Astrocyte of the cerebellum (primary cell): ENCODE measurements at places on chromosomes 4 and X.
A peak's percentile ranks its signal among the peaks of the same experiment; 100 is the strongest.

- DNase-seq: peak; percentile 16
Observed at GRCh38 chrX:22081475-22082092, 49.5 kb downstream of the PHEX start.

DNA sequence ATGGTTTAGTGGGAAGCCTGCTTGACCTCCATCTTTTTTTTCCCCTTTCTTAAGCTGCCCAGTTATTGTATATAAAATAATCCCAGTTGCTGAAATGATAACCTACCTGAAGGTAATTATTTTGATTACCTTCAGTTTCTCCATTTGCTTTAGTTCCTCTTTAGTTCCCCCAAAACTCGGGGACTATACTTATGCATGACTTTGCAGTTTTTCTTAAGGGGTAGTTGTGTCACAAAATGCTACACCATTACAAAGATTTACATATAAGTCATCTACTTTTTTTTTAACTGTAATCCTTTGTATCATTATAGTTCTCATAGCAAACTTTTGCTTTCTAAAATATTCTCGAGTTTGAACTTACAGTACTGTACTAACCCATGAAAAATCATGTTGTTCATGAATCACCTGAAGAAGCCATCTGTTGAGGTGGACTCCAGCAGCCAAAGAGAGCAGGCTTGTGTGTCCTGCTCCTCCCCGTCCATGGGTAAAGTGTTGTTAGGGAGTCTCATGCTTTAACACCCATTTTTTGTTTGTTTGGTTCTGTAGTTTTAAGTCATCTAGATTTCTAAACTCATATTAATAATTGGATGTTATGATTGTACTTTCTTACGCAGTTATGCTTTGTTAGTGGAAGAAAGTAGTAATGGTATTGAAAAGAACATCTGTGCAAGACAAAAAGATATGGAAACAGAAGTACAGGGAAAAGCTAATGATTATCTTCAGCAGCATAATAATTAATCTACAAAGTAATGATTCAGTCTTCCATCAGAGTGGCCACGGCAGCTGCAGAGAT, 34.6 kb downstream of the HADH start:
- no peak for DNase-seq

DNA sequence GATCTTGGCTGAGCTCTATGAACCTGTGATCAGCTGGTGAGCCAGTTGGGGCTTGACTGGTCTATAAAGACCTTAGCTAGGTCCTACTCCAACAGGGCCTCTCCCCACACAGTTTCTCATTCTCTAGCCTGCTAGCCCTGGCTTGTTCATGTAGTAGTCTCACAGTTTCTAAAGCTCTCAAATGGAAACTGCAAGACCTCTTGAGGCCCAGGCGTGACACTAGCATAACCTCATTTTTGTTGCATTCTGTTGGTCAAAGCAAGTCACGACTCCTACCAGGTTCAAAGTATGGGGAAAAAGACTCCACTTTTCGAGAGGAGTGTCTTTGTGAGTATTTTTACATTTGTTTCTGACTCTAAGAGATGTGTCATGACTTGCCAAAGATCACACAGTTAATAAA, 50.9 kb downstream of the CEP44 start:
- no peak for DNase-seq

DNA sequence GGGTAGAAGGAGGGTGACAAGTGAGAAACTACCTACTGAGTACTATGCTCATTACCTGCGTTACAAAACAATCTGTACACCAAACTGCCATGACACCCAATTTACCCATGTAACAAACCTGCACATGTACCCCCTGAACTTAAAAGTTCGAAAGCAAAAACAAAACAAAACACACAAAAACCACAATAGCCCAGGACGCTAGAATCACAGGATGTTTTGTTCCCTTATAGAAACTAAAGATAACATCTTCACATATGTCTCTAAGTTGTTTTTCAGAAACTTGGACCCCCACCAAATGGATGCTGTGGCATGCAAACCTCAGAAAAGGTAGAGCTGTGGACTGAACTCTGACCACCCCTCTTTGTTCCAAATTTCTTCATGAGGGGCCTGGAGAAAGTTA, 25.2 kb upstream of the PNMA5 start:
- no peak for DNase-seq

- peak; percentile 62 for DNase-seq
Observed at GRCh38 chr4:41120297-41121217, 93.8 kb downstream of the APBB2 start.

GRCh38 chr4:48669086-48669485, 111.0 kb downstream of the FRYL start:
- DNase-seq: no peak

DNA sequence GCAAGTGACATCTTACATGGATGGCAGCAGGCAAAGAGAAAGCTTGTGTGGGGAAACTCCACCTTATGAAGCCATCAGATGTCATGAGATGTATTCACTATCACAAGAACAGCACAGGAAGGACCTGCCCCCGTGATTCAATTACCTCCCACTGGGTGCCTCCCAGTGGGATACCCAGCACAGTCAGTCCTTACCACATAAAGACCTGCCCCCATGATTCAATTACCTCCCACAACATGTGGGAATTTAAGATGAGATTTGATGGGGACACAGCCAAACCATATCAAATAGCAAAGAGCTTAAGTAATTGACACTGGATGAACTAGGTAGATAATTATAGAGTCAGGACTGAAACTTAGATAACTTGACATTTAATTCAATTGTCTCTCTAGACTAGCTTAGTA, 85.6 kb downstream of the SLIT2 start:
- DNase-seq: peak; percentile 31

DNA sequence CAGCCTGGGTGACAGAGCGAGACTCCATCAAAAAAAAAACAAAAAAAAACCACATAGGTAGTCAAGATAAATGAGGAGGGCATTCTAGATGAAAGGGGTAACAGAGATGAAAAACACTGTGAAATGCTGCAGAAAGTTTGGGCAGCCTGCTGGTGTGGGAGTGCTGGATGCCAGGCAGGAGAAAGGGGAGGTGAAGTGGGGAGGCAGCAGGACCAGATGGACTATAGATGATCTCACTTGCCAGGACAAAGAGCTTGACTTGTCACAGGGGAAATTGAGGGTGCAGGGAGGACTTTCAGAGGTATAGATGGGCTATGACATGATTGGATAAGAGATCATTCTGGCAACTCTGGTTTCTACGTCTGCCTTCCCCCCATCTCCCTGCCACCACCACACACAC, 519.7 kb upstream of the ZFP42 start:
- DNase-seq: no peak

GRCh38 chr4:140515423-140515822, 8.5 kb upstream of the ELMOD2 start:
- DNase-seq: no peak

DNA sequence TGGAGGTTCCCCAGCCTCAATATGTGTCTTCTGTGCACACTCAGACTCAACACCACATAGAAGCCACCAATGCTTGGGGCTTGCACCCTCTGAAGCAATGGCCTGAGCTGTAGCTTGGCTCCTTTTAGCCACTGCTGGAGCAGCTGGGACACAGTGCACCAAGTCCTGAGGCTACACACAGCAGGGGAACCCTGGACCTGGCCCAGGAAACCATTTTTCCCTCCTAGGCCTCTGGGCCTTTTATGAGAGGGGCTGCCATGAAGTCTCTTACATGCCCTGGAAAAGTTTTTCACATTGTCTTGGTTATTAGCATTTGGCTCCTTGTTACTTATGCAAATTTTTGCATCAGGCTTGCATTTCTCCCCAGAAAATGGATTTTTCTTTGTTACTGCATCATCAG, 306.2 kb downstream of the CPXCR1 start:
- no peak for DNase-seq
